CD4-positive, alpha-beta T cell treated with Interleukin-15 for 1 hour (primary cell): ENCODE measurements at places on chromosomes 1 and 21.

DNA sequence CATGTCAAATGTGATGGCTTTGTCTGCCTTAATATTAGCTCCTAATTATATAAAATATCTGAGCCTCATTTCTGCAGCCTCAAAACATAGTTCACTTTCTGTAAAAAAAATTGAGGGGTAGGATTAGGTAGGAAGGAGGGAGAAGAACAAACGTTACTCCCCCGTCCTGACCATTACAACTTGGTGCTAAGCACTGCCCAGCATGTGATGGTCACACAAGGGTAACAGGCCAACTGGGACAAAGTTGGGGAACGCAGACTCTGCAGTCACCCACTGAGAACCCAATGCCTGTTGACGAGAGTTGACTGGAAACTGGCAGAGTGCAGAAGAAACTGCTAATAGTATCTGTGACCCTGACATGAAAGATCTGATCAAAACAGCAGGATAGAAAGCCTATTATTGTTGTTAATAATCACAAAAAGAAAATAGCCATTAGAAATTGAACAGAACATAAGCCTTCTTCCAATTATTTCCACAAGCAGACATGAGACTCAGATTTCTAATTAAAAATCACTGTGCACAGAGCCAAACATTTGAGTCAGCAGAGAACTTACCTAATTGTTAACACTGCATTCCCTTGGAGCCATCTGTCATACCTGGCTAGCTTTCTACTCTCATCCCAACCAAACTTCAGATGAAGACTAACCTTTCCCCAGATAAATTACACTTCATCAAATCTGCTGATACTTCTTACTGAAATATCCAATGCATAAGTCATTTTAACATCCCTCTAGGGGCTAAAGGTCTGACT is 5.5 kb downstream of the SORT1 start:
- no peak for DNase-seq

- DNase-seq, result no peak
These were observed 17.6 kb upstream of the RNF187 start for GRCh38 chr1:228469413-228470162.

DNA sequence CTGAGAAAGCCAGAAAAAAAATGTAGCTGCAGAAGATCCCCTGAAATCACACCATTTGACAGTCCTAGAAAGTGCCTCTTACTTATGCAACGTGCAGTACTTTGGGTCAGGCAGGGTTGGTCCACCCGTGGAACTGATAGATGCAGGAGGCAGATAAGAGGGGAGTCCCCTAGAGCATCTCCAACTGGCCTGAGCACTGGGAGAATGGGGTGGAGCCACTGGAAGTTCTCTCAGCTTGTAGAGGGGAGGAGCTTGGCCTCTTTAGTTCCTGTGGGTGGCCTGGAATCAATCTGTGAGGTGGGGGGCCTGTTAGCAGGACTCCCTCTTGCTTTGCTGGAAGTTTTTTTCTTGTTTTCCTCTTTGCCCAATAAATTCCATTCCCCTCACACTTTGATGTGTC is 335.7 kb upstream of the NCAM2 start:
- no peak for DNase-seq

DNA sequence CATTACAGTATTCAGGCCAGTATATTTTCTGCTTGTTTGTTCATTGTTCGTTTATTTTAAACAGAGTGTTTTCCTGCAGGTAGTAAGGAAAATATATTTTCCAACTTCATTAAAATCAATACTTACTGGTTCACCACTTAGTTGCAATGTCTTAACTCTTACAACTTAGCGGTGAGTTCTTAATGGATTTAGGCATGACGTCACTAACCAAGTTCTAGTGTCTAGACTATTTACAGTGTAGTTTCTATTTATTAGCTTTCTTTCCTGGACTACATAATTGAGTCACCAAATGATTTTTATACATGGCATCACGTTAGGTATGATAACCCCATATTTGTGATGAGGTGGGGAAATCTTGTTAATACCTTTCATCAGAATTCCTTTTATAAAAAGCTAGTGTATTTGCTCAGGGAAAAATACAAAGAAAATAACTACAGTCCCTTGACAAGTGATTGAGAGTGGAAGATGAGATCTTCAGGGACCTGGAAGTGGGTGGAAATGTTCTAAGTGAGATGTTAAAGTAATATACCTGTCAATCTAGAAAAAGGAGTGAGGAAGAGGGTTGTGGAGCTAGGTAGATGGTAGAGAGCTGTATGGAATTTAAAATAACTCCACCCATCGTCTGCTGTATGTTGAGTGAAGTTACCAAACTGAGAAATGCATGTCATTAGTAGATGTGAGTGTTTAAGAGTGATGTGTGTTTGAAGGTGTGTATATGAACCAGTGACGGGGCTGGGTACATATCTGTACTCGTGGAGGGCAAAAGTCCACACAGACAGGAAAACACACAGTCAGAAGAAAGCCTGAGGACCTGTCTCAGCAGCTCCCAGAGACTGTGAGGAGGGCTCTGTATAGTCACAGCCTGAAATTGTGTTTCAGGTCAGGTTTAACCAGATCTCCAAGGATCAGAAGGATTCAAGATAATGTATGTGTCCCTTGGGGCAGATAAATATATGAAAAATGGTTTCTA is 197.6 kb upstream of the ADAMTS5 start:
- no peak for DNase-seq

DNA sequence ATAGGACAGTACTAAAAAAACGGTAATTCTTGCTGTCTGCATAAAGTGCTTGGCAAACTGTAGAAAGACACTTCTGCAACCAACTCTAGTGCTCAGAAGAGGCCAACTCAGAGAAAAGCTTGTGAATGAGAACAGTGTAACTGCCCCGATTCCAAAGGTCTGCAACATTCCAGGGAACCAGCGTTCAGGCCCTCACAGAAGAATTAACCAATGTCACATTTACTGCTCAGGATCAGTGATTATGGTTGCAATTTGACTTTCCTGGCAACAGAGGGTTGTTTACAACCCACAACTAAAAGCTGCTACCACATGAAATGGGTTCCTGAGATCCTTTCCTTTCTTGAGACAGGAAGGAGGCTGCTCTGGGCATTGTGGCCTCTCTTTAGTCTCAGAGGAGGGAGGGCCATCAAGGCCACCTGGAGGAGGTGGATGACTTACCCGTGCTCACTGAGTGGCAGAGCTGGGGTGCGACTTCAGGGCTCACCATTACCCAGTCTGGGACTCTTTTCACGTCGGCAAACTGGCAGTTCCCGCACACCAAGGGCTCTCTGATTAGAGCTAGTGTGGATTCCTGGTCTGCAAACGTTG is 15.3 kb downstream of the SRSF4 start:
- no peak for DNase-seq

DNA sequence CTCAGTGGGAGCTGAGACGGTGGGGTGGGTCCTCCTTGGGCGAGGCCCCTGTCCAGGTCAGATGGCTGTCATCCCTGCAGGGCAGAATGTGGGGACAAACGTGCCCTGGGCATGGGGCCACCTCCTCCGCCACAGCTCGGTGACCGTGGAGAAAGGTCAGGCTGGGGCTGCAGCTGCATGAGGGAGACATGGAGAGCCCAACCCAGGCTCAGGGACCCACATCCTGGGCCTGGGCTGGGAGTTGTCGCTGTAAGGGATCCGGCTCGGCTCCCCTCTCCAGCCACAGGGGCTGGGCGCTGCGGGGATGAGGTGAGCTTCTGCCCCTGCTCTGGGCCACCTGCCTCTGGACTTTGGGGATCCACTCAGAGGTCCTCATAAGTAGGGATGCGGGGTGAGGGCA is 518 bp upstream of the PLCH2 start:
- DNase-seq, result no peak

DNA sequence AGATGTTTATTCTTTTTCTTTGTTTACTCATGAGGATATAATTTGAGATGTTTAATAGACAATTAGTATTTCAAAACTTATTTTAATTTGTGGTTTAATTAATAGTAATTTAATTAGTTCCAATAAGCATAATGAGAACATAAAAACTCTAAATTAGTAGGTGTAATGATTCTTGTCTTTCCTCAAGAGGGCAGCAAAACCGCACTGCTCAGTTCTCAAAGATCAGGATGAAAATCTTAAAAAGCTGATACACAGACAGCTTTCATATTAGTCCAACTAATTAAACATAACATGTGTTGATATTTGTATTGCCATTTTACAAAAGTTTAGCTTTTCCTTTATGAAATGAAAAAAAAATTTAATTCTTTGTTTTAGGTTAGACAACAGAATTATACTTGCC is 106.7 kb upstream of the C21orf91 start:
- DNase-seq, result no peak

- no peak for DNase-seq
These were observed 134.6 kb upstream of the LRRC7 start for GRCh38 chr1:69433073-69433472.

DNA sequence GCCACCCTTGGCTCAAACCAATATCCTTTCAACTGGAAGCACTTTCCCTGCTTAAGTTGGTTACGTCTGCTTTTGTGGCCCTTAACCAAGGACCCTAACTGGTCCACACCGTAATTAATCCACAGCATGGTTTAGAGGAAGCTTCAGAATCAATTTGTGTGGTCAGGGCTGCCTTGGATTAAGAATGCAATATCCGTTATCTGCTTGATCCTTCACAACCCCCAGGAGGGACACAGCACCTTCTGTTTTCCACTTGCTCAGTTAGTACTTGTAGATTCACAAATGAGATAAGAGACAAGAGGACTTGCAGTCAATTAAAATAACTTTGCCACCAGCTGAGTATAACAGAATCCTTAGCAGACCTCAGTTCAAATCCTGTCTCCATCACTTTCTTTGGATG is 56.9 kb upstream of the LRP8 start:
- DNase-seq, result no peak

DNA sequence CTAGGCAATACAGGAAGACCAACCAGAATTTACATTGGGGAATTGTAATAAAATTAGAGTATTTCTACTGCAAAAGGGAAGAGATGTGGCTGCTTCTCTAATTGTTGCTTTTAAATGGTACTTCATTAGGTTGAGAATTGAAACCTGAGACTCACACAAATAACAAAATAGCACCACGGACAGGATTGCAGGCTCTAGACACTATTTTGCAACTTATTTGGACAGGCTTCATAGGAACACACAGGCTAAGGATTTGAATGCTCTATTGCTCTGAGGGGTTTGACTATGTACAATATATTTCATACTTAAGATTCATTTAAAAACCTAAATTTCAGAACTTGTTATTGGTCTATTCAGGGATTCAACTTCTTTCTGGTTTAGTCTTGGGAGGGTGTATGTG is 79.6 kb downstream of the ATP1B1 start:
- no peak for DNase-seq

DNA sequence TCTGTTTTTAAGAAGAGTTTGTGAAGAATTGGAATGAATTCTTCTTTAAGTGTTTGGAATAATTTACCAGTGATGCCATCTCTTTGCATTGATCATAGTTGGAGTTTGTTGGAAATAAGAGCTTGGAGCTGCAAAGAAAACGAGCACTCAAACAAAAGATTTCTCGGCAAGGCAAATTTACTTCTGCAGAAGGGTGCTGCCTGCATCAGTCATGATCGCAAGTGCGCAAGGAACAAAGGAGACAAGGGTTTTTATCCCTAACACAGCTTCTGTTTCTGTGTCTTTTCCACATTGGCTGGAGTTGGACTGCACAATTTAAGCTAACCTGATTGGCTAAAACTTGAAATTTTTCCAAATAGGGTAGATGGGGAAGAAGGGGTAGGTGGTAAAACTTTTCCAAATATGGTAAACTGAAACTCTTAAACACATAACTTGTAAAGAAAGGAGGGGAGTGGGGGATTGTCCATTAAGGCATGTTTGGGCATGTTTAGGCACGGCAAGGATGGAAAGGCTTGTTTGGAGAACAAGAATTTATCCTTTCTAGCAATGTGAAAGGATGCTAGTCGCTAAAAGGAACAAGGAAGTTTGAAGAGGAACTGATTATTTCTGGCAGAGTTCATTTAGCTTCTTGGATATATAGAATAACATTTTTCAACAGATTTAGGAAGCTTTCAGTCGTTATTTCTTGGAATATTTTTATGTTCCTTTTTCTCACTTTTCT is 3.5 kb upstream of the AADACL4 start:
- DNase-seq, result no peak

- no peak for DNase-seq
These were observed 65.2 kb upstream of the PRKACB start for GRCh38 chr1:84078842-84079202.

DNA sequence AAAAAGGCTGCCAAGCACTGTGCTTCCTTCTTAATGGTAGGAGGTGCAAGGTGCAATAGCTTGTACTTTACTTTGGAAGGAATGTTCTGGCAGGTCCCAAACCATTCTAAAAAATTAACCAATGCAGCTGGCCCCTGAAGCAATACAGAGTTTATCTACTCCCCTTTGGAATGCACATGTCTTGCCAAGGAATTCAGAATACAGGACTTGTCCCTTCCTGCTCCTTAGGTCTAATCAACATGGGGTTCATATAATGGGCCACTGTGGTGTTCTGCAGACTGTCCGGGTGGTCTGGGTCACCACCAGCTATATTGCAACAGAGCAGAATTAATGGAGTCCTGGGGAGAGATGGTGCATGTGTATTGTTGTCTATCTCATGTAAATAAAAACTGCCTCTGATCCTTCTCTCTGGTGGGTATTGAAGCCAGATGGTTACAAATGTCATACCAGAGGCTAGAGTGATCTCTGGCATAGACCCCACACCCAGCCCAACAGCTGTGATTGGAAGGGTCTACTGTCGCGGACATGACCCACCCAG is 112.8 kb downstream of the RIPK4 start:
- DNase-seq, result no peak

- no peak for DNase-seq
These were observed 31.7 kb upstream of the TMEM125 start for GRCh38 chr1:43238085-43238484.

DNA sequence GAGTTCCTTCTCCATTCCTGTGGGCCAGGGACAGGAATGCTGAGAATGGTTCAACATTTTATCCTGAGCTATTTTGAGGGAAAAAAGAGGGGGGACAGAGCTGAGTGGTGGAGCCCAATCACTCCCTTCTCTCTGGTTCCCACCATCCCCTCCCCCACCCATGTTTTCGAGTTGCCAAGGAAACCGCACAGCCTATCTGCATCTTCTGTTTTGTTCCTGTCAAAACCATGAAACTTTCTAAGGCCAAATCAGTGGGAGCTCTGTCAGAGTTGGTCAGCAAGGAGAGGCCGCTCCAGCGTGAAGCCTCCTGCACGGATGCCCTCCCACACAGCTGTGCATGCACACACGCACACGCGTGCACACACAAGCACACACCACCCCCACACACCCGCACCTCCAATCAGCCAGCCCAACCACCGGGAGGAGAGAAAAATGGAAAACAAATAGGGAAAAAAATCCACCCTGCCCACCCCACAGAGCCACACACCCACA is 54.5 kb upstream of the ATP2B4 start:
- DNase-seq, result no peak

GRCh38 chr21:45323487-45324311 is 36.0 kb upstream of the POFUT2 start:
- DNase-seq, result no peak

- DNase-seq, result no peak
These were observed 191.4 kb downstream of the DAB1 start for GRCh38 chr1:57232500-57232899.
